ENCODE measurements at places on chromosomes 16 and 17. TPM values are rescaled to one million over a fixed set of nuclear protein-coding genes. Genes with fewer than 3 reads are reported as not detected.

Gene CLDN7
- 72.9 TPM for total RNA-seq

Gene BAIAP3
- 20.8 TPM for total RNA-seq

Gene MPV17L
- total RNA-seq: 35.3 TPM

DNA sequence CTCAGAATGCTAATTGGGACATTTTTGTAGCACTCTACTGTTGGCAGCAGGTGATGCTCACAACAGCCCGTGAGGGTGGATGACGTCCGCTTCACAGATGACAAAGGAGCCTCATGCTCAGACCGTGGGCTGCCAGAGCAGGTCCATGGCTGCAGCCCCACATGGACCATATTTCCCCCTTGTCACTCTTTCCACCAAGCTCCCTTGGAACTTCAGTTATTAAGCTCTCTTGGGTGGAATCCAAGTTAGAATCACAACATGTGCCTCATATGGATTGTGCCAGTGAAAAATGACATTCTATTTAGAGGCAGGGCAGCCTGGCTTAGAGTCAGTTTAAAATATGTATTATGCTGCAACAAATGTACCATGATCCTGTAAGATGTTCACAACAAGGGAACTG is 33.2 kb upstream of the STH start:
- DNase-seq: no peak

DNA sequence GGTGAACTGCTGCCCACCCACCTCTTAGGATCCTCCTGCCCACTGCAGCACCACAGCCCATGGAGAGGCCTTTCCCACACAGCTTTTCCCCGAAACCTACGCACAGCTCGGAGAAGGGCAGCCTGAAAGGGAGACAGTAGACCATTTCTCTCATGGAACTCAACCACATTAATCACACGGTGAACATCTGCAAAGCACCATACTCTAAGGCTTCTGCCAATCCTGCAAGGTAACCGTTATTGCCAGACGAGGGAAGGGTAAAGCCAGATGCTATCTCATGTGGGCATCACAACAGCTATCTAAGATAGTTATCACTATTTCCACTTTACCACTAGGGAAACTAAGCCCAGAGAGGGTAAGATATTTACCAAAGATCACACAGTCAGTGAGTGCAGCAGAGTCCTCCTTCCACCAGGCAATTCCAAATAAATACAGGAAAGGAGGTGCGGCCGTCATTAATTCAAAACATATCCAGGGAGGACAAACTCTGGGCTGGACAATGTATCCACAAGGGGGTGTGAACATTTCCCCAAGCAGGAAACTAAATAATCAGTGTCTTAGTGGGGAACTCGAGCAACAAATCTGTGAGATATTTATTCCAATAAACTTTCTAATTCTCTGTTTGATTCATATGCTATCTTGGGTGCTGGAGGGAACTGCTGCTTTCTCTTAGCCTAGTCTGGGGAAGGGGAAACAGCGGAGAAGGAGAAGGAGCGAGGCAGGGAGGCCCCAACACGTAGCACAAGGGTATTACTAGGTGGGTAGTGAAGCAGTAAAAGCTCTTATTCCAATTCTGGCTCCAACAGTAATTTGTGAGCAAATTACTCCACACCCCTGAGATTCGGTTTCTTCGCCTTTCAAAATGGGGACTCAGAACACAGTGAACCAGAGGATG is 723 bp downstream of the TMEM186 start:
- no peak for DNase-seq

DNA sequence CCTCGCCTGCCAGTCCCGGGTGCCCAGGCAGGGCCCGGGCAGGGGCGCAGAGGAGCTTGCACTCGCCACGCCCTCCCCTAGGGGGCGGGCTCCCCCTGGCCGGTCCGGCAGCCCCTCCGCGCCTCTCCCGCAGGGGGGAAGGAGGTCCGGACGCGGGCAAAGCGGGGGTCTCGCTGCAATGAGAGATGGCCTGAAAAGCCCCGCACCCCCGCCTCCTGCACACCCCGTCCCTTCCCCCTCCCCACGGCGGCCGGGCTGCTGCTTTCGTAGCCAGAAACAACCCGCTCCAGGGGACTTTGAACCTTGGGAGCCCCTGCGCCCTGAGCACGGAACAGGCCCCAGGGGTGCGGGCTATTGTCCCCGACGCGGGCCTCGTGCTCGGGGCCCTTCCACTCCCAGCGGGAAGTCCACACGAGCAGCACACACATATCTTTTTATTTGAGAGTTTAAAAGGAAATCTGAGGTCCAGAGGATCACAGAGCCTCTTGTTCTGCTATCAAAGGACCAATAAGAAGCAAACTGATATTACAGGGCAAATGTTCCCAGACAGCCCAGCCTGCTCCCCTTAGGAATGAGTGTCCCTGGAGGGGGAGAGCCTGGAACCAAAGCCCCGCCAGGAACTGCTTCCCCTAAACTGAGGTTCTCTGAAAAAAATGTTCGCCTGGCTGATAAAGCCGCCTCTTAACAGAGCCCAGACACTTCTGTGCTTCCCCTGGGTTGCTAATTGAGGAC is 5.8 kb upstream of the CBX4 start:
- DNase-seq: peak; percentile 53

GRCh38 chr17:41683441-41684007 is 5.2 kb upstream of the EIF1 start:
- DNase-seq: no peak

Gene GRB7
- total RNA-seq: 39.9 TPM

GRCh38 chr17:75854101-75854748 is 910 bp downstream of the WBP2 start:
- peak; percentile 64 for DNase-seq

GRCh38 chr16:57825298-57826044 is 23.2 kb upstream of the KIFC3 start:
- DNase-seq: no peak

Gene P2RX1
- total RNA-seq: 39.2 TPM

DNA sequence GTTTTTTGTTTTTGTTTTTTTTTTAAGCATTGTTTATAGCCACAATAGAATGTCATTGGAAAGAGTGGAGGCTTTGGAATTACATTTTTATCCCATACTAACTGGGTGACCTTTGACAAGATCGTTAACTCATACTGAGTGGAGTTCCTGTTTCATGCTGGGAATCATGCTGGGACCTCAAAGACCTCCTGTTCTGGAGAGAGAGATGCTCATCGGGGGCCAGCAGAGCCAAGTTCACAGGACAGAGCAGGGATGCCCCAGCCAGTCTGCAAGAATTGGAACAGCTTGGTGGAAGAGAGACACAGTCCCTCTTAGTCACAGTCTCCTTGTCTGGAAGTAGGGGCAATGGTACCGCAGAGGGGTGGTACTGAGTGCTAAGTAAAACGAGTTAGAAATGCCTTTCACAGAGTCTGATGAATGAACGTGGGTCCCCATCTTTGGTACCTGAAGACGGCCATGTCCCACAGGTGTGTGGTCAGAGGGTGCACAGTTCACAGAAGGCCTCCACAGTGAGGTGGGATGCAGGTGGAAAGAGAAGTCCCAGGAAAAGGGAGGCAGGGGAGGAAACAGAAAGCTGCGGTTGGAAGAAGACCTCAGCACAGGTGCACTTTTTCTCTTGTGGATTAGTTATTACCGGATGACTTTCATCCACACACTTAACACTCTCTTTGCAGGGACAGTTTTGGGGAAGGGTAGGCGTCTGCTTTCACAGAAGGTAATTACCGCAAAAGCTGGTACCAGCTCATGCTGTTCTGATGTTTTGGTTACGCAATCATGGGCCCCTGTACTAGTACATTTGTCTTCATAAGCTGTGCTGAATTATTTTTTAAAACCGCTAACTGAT is 147.8 kb downstream of the PRKCA start:
- no peak for DNase-seq

Gene LAT
- 1.6 TPM for total RNA-seq

Gene GPR142
- 0.66 TPM for total RNA-seq

GRCh38 chr16:89602273-89602951 is 11.0 kb upstream of the DPEP1 start:
- DNase-seq: no peak

GRCh38 chr16:88876942-88877526 is 10.6 kb upstream of the PABPN1L start:
- no peak for DNase-seq

Gene CACNG5
- not detected for total RNA-seq

Gene CFAP97D1
- not detected for total RNA-seq

GRCh38 chr16:64361753-64362152 is 760.1 kb downstream of the CDH11 start:
- DNase-seq: no peak

- no peak for DNase-seq
Observed at GRCh38 chr16:57325458-57325857, 33.1 kb upstream of the CCL22 start.

GRCh38 chr16:50428116-50428515 is 59.3 kb upstream of the BRD7 start:
- no peak for DNase-seq

Gene AGRP
- total RNA-seq: not detected

- no peak for DNase-seq
Observed at GRCh38 chr17:29610395-29610794, 12.3 kb downstream of the CORO6 start.

GRCh38 chr17:6831661-6832263 is at the start of gene TEKT1:
TSS of gene TEKT1 (minus strand) at chr17:6831729. CDS start at chr17:6830376, 1,353 bp downstream.
- DNase-seq: peak; percentile 85

Gene KRTAP9-7
- total RNA-seq: not detected

GRCh38 chr17:81019563-81020442 is 15.1 kb upstream of the BAIAP2 start:
- no peak for DNase-seq

DNA sequence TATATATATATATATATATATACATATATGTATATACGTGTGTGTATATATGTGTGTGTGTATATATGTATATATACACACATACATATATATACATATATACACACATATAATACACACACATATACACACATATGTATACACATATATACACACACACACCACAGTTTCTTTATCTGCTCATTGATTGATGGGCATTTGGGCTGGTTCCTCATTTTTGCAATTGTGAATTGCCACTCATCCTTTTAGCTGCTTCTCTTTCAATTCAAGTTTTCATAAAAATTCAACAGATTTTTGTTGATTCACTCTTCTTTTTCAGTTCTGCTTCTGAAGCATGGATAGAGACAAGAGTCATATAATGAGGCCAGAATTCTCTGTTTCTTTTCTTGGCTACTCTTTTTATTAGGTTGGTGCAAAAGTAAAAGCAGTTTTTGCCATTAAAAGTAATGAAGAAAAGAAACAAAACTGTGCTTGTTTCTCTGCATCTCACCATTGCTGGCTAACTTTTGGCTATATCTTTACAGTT is 44.5 kb downstream of the SLFN5 start:
- DNase-seq: no peak

- no peak for DNase-seq
Observed at GRCh38 chr17:42754782-42755181, 6.2 kb upstream of the RAMP2 start.

- DNase-seq: peak; percentile 47
Observed at GRCh38 chr17:43171586-43172487, 823 bp downstream of the NBR1 start.

- peak; percentile 77 for DNase-seq
Observed at GRCh38 chr16:88686062-88686438, 257 bp downstream of the SNAI3 start.

GRCh38 chr17:17146786-17147406 is 59.2 kb downstream of the PLD6 start:
- DNase-seq: no peak

Data from body of pancreas (tissue), 4 donors.